ENCODE measurements at places on chromosomes 13 and 19.

DNA sequence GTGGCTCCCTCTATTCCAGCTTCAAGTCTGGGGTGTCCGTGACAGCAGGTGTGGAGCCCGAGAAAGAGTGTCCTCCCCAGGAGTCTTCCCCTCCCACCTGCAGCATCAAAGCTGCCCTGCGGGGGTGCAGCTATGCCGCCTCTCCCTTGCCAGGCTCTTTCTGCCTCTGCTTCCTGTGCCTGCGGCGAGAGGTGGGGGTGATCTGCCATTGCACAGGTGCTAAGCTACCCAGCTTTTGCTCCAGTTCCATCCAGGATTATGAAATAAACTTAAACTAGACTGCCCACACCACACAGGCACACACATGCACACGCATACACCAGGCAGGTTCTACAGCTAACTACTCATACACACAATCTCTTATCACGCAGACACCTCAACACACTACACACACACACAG, 104.7 kb upstream of the CLDN10 start:
- no peak for DNase-seq

DNA sequence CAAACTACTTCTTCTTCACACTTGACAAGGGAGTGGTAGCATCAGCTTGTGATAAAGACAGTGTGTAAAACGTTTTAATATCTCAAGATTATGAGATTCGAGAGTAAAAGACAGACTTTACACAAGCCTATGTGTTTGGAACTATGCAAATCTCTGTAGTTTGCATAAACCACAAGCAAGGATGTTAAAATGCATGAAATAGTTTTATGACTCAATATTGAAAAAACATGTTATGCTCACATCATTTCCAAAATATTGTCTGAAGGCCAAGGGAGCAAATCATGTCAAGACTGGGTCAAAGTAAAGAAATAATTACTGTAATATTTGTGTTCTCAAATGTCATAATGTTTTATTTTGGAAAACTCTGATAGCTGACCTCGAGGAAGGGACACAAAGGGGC, 316.8 kb upstream of the KLF12 start:
- DNase-seq: no peak

GRCh38 chr19:11451327-11451870, 16.0 kb downstream of the PRKCSH start:
- no peak for DNase-seq

DNA sequence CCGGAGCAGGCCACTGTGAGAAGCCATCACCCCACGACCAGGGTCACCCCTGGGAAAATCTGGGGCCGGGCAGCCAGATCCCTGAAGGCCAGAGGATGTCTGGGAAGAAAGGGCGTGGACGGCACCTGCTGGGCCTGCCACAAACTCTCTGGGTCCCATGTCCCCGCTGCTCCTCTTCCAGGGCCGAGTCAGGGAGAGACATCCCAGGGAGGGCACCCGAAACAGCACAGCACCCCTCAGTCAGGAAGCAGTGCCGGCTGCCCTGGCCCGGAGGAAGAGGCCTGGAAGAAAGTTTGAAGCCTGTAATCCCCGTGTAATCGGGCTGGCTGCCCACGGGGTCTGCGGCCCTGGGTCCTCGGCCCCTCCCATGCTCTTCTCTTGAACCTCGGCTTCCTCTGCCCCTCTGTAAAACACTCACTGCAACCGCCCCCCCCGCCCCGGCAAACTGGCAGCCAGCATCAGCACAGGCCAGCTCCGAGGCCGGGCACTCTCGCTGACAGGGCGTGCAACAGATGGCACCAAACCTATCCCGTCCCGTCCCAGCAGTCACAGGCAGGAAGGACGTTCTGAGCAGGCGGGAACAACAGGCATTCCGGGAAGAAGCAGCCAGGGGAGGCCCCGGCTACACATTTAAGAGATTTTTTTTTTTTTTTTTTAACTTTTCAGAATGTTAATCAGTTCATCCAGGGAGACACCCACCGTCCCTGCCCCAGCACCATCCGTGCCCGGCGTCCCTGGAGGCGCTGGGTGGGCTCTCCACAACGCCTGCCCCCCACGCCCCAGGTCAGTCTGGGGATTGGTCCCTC, 1.5 kb downstream of the SBNO2 start:
- DNase-seq: no peak

DNA sequence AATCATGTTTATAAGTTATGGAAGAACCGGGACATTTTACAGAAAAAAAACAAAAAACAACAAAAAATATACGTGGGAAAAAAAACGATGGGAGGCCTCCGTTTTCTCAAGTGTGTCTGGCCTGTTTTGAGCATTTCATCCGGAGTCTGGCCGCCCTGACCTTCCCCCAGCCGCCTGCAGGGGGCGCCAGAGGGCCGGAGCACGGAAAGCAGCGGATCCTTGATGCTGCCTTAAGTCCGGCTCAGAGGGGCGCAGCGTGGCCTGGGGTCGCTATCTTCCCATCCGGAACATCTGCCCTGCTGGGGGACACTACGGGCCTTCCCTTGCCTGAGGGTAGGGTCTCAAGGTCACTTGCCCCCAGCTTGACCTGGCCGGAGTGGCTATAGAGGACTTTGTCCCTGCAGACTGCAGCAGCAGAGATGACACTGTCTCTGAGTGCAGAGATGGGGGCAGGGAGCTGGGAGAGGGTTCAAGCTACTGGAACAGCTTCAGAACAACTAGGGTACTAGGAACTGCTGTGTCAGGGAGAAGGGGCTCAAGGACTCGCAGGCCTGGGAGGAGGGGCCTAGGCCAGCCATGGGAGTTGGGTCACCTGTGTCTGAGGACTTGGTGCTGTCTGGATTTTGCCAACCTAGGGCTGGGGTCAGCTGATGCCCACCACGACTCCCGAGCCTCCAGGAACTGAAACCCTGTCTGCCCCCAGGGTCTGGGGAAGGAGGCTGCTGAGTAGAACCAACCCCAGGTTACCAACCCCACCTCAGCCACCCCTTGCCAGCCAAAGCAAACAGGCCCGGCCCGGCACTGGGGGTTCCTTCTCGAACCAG, 1.8 kb upstream of the APOE start:
- peak; percentile 54 for DNase-seq

DNA sequence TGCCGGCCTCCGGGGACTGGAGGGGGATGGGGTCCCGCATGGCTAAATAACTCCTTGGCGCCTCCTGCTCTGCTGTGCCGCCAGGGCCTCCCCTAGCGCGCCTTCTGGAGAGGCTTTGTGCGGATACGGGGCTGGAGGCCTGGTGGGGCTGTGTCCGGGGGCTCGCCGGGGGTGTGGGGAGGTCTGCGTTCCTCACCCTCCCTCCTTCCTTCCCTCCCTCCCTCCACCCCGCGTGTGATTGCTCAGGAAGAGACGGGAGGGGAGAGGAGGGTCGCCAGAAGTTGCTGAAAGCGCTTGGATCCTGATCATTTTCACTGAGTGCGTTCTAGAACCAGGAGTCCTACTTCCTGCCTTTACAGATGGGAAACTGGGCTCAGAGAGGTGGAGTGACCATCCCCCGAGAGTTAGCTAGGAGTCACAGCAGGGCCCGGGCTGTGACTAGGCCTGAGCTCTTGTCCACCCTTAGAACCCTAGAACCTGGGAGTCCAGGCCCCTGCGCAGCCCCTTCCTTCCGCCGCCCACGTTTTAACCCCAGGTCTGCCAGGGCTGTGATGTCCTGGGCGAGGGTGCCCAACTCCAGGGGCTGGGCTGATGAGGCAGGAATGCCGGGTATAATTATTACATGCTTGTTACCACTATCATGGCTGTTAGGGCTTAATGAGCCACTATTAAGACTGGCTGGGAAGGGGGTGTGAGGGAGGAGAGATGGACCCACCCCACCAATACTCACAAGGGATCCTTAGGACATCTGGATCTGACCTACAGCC, 782 bp upstream of the JUND start:
- DNase-seq: no peak

DNA sequence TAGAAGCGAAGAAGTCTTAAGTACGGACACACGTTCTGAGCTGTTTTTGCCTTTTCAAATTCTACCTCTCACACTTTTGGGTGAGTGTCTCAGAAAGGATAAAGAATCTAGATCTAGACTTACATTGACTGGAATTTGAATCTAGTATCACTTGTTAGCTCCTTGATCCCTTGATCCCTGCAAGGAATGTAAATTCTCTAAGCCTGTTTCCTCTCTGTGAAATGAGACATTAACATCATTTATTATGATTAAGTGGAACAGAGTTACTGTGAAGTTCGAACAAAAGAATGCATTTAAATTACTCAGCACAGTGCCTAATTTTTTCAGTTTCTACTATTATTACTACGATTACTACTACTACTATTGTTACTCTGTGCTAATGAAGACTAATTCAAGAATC, 86.6 kb upstream of the POSTN start:
- no peak for DNase-seq

DNA sequence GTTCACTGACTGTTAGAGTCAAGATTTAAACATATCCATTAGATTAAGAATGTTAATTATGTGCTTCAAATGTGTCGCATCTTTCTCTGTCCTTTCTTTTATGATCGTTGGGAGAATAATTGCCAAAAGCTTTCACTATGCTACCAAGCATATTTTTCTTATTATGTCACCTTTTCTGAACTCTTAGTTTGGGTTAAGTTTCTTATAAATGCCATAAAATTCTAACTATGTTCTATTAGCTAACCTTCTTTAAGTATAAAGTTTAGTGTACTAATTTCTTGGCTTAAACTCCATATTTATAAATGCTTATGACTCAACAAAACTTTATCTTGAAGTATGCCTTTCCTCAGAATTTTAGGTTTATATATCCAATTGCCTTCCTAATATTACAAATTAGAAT, 1759.4 kb downstream of the PCDH9 start:
- no peak for DNase-seq

GRCh38 chr13:114079601-114080536, 52.6 kb downstream of the RASA3 start:
- no peak for DNase-seq

GRCh38 chr19:12777217-12778016, 2.1 kb upstream of the HOOK2 start:
- DNase-seq: peak; percentile 61
